T-helper 1 cell (primary cell): ENCODE measurements at places on chromosomes 5 and 9.

GRCh38 chr5:155564541-155564940, 551.0 kb downstream of the KIF4B start:
- DNase-seq: no peak

- no peak for DNase-seq
Observed at GRCh38 chr9:112530751-112531205, 44.2 kb downstream of the KIAA1958 start.

DNA sequence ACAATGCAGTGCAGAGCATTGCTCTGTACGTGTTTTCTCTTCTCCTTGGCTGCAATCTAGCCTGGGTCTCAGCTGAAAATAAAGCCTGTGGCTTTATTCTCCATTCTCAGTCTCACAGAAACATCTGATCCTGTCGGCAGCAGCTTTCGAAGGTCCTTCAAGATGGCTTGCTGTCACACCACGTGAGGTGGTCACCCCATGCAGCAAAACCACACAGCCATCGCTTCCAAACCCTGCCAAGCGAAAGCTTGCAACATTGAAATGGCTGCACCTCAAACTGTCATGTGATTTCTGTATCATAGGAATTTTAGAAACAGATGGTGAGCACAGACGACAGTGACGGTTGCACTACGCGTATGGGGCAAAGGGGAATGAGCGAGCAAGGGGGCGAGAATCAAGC, 98.5 kb upstream of the SMARCA2 start:
- DNase-seq: no peak

GRCh38 chr5:2566284-2566683, 185.2 kb downstream of the IRX2 start:
- DNase-seq: no peak

DNA sequence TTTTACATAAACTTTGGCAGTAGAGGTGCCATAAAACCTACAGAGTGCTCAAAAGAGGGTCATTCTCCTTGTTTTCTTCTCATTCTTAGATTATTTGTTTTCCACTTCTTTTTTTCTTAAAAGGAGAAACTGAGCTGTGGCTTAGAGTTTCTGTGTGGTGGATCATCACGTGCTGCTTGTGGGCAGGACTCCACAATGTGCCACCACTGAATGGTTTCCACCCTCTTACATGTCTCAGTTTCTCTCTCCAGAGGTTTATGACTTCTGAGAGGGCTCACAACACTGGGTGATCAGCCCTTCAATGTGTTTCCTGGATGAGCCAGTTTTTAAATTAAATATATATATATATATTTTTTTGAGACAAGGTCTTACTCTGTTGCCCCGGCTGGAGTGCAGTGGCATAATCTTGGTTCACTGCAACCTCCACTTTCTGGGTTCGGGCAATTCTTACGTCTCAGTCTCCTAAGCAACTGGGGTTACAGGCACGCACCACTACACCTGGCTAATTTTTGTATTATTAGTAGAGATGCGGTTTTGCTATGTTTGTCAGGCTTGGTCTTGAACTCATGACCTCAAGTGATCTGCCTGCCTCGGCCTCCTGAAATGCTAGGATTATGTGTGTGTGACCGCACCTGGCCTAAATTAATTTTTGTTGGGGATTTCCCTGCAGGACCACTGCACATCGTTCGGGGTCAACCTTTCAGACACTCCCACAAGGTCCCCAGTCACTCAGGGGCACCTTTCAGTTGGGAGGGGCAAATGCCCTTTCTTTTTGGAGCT, 3.1 kb upstream of the UNC13B start:
- no peak for DNase-seq

DNA sequence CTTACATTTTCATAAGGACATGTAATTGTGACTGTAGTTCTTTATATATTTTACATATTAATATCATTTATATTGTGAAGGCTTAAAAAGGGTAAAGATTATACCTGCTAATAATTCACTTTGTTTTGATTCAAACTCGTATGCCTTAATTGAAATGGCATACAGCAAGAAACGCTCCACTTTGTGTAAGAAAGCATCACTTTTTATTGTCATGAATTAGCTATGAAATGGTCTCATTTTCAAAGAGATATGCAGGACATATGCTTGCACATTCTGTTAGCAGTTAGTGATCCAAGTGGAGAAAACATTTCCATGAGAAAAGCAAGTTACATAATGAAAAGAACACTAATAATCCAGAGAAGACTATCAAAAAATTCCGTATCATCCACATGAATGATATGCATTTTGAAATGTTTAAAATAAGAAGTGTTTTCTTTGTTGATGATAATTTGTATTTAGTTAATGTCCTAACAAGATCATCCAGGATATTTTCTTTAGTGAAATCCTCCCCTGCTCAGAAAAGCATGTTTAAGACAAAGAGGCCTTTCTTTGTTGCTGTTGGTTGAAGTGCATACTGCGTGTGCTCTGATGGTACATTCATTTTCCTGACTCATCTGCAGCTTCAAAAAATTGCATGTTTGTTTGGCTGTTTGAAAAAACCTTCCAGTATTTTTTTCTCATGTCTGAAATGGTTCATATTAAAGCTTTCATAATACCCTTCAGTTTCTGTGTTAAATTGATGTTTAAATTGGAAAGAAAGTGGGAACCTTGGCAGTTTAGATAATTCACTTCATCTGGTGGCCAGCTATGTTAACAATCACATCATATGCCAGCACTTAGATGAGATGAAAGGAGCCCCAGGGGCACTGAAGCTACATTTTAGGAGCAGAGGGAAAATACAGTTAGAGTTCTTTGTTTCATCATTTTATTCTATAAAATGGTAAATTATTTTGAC, 242.2 kb downstream of the CSNK1G3 start:
- DNase-seq: no peak

GRCh38 chr9:137302449-137303150, 529 bp upstream of the NRARP start:
- no peak for DNase-seq

- no peak for DNase-seq
Observed at GRCh38 chr5:132704875-132705274, 31.1 kb downstream of the IL4 start.

DNA sequence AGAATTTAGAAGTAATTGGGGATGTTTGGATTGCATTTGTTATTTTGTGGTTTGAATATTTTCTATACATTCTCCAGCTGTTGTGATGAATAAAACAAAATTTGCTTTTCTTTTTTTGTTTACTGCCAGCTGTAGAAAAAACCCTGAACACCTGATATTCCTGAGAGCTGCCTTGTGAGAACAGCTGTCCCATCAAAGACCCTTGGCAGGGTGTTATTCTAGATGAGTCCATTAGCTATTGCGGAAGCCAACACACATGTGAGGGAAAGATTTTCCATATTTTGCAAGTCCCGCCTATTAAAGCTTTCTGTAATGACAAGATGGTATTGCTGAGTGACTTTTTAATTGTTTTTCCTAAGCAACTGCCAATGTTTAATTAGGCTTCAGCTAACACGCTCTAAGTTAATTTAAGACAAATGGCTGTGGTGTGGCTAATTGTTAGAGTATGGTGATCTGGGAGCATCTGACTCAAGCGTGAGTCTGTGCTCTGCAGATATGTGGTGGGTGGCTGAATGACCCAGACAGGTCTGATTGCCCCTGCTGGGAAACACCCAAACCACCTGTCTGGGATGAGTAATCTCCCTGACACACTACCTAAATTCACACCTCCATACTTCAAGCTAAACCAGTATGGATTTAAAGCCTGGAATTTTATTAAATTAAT, 86.5 kb upstream of the PRLR start:
- DNase-seq: no peak

GRCh38 chr5:5183189-5183699, 43.1 kb downstream of the ADAMTS16 start:
- no peak for DNase-seq

GRCh38 chr5:148750614-148751013, 75.8 kb upstream of the ADRB2 start:
- no peak for DNase-seq
